ENCODE measurements at places on chromosomes 1 and 21.

DNA sequence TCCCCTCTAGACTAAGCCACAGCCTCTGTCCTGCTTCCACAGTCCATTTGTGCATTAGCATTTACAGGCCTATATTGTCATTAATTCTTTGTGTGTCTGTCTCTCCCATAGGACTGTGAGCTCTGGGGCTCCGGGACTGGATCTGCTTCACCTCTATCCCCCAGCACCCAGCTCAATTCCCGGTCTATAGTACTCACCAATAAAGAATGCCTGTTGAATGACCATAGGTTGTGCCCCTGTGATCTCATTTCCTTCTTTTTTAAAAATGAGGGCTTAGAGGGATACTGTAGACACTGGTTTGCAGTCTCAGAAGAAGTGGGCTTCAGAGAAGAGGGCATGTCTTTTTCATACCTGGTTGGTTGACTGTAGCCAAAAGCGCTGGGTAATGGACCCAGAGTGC lies 8.8 kb upstream of the POU3F1 start:
- no peak for DNase-seq

DNA sequence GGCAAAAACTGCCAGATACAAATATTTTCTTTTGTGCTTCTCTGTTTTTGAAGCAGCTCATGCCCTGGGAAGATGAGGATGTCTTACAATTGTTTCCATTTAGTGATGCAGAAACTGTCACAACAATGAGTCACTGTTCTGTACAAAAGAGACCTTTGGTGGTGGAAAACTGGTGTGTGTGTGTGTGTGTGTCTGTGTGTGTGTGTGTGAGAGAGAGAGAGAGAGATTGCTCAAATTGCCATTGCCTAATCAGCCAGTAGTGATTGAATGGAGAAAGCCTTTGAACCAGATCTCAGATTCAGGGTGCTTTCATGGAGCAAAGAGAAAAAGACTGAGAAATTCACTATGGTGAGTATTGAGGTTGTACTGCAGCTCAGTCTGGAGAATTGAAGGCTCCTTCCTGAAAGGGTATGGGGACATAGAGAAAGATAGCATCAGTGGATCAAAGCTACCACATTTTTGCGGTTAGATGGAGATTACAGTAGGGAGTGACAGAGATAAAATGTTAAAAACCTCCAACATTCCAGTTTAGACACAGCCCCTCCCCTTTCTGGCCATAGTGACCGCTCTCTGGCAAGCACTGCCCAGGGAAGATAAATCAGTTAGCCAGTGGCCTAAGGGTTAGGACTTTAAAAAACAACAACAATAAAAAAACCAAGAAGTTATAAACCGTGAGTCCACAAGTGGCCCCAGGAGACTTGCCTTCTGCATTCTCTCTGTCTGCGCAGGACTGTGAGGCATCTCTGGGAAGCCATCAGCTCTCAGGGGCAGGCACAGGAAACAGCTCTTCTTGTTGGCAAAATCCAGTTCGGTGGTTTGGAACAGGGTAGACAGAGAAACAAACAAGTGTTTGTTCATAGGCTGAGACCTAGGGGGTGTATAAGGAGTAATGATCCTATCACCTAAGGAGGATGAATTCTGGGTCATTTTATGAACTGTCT lies 406.5 kb downstream of the DUSP10 start:
- DNase-seq: peak; percentile 97

DNA sequence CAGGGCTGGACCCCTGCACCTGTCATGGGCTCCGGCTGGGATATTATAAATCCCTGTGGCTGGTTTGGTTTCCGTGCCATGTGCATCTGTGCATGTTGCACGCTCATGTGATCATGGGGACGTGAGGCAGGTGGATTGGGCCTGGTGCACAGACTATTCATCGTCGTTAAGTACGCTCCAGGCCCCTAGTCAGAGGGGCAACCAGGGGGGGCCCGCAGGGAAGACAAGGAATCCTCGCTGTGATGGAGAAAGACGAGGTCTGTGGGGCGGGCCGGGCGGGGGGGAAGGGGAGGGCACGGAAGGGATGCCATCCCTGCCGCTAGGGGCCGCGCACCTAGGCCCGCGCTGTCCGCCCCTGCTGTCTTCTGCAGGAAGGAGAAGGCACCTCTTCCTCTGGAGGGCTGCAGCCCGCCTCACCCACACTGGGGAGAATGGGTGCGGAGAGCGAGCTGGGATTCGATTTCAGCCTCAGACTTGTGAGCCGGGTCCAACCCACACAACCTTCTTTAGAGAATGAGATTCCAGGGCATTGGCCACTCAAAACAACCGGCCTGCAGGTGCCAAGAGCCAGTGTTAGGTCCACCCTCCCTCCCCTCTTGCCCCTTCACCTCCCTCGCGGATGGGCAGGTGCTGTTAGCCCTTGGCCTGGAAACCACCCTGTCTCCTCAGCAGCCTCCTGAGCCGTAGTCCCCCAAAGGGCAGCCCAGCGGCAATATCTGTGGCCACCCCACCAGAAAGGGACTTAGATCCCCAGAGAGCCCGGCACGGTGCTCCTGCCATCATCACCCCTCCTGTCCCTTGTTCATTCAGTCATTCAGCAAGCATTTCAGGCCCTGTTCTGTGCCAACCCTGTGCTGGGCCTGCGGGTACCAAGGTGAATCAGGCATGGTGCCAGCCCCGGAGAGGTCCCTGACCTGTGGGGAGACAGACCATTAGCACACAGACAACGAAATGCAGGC lies 950 bp upstream of the LRP8 start:
- no peak for DNase-seq

DNA sequence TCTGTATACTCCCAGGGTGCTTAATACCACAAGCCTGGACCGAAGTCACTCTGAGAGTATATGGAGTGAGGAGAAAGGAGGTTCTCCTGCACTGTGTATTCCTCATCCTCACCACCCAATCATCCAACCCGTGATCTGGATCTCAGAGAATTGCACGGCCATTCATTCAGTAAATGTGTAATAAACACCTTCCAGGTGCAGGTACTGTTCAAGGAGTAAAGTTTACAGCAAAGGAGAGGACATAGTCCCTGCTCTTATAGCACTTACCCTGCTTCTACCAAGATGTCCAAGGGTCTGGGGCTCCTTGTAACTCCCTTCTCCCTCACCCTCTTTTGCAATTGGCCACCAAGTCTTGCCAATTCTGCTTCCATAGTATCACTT lies 139.2 kb upstream of the JUN start:
- no peak for DNase-seq

GRCh38 chr1:23854568-23854967 lies 13.5 kb downstream of the FUCA1 start:
- DNase-seq: no peak

DNA sequence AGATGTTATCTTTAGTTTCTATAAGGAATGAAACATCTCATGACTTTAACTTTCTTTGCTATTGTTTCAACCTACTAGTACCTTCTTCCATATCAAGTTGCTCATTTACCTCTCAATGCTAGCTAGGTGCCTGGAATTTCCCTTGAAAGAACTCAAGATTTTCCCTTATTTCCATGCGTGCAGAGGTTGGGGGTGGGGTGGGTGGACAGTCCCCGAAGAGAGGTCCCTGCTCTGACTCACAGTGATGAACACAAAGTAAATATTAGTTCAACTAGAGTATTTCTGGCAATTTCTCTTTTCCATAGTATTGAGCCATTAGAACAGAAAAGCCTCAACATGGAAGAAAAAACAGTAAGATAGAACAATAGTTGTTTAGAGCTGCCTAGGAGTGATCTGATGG lies 239.0 kb upstream of the ZP4 start:
- DNase-seq: no peak

- DNase-seq: no peak
Observed at GRCh38 chr1:207964195-207964966, 53.5 kb upstream of the CD34 start.

- no peak for DNase-seq
Observed at GRCh38 chr1:84936116-84936810, 43.3 kb upstream of the LPAR3 start.

Data from GM04503 (cell line).